ENCODE measurements at places on chromosomes 13 and 19. TPM values are rescaled to one million over a fixed set of nuclear protein-coding genes. Genes with fewer than 3 reads are reported as not detected.

- no peak overlapping the region for H3K4me3 ChIP-seq
- H3K27me3 ChIP-seq: no peaks in the 10 kb centered on the region
- H3K36me3 ChIP-seq: no peaks in the 10 kb centered on the region
- DNase-seq: no peak
- no peaks in the 10 kb centered on the region for H3K4me1 ChIP-seq
These were observed 789.8 kb downstream of the SLITRK6 start for GRCh38 chr13:85009447-85009846.

ZNF844 gene
- total RNA-seq: 1.5 TPM

DNA sequence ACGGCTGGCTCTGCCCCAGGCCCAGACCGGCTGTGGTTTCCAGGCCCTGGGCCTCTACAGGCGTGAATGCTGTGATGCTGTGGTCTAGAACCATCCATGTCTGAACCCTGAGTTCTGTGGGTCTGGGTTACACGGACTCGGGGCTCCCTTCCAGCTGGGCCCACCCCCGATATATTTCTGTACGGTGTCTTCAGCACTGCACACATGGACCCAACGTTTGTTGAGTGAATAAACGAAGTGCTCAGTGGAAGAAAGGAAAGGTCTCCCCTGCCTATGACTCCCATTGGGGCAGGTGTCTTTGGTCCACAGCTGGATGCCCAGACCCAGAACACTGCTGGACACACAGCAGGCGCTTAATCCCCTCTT lies 6.7 kb downstream of the TEKTIP1 start:
- H3K27ac ChIP-seq: no peak overlapping the region
- no peak overlapping the region for H3K4me3 ChIP-seq
- no peaks in the 10 kb centered on the region for H3K27me3 ChIP-seq

DNA sequence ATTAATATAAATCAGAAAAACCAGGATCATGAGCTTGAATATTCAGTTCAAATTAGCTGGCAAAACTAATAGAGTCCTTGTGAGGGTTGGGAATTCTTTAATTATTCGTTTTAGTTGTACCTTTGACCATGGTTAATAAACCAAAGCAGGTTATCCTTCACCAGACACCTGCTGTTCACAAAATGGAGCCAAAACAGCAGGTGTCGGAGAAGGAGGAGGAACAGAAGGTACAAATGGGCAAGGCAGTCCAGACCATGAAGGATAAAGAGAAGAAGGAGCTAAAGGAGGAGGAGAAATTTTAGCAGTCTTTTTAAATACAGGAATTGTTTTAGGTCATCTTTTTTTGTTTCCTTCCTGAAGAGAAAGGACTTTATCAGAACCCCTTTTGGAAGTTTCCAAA lies 106.1 kb downstream of the NHLRC3 start:
- H3K27me3 ChIP-seq: peaks cover 41% of the 10 kb centered on the region
- no peak for DNase-seq
- peaks cover 7% of the 10 kb centered on the region for H3K4me1 ChIP-seq
- no peak overlapping the region for H3K27ac ChIP-seq
- H3K36me3 ChIP-seq: no peaks in the 10 kb centered on the region
- H3K4me3 ChIP-seq: no peak overlapping the region

- H3K4me1 ChIP-seq: peaks cover 14% of the 10 kb centered on the region
- H3K36me3 ChIP-seq: peaks cover 4% of the 10 kb centered on the region
- H3K4me3 ChIP-seq: no peak overlapping the region
- DNase-seq: no peak
- peaks cover 11% of the 10 kb centered on the region for H3K27me3 ChIP-seq
These were observed 32.2 kb upstream of the USP12 start for GRCh38 chr13:27203854-27204253.

CEACAM21 gene
- 54.6 TPM for total RNA-seq

DNA sequence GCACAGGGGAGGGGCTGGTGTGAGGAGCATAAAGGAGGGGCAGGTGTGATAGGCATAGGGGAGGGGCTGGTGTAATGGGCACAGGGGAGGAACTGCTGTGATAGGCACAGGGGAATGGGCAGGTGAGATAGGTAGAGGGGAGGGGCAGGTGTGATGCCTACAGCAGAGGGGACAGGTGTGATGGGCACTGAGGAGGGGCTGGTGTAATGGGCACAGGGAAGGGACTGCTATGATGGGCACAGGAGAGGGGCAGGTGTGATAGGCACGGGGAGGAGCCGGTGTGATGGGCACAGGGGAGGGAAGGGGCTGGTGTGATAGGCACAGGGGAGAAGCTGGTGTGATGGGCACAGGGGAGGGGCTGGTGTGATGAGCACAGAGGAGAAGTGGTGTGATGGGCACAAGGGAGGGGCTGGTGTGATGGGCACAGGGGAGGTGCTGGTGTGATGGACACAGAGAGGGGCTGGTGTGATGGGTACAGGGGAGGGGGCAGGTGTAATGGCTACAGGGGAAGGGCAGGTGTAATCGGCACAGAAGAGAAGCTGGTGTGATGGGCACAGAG lies 39.5 kb upstream of the POP4 start:
- H3K4me1 ChIP-seq: peaks cover 7% of the 10 kb centered on the region
- H3K4me3 ChIP-seq: no peak overlapping the region
- no peaks in the 10 kb centered on the region for H3K36me3 ChIP-seq
- H3K27ac ChIP-seq: no peak overlapping the region
- H3K27me3 ChIP-seq: peaks cover 38% of the 10 kb centered on the region

FFAR1 gene
- total RNA-seq: not detected

- peaks cover 26% of the 10 kb centered on the region for H3K36me3 ChIP-seq
- no peak for DNase-seq
- H3K4me3 ChIP-seq: no peak overlapping the region
These were observed 53.6 kb downstream of the SMARCA4 start for GRCh38 chr19:11014403-11014911.

DNA sequence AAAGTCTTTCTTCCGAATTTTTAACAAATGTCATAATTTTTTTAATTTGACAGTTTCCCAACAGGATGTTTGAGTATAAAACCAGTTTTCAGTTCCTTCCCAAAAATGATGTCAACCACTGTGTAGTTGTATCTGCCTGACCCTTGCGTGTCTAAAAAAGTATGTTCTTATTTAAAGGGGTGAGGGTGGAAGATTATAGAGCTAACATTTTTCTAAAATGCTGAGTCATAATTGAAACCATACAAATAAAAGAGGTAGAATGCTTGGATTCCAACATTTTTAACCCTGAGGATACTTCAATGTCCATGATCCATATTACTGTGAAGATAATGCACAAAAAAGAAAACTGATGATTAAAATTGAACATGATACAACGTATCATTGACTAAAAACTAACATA lies 1388.8 kb downstream of the UQCRFS1 start:
- no peaks in the 10 kb centered on the region for H3K36me3 ChIP-seq
- no peak for DNase-seq
- no peaks in the 10 kb centered on the region for H3K4me1 ChIP-seq
- H3K27ac ChIP-seq: no peak overlapping the region
- no peak overlapping the region for H3K4me3 ChIP-seq
- H3K27me3 ChIP-seq: no peaks in the 10 kb centered on the region

HSH2D gene
- total RNA-seq: 199 TPM

KCNN4 gene
- 43.9 TPM for total RNA-seq

- DNase-seq: no peak
- H3K4me1 ChIP-seq: no peaks in the 10 kb centered on the region
- H3K27ac ChIP-seq: no peak overlapping the region
- no peaks in the 10 kb centered on the region for H3K27me3 ChIP-seq
- no peak overlapping the region for H3K4me3 ChIP-seq
These were observed 20.5 kb downstream of the EDNRB start for GRCh38 chr13:77898097-77898496.

GRCh38 chr13:64540468-64540867 lies 2689.7 kb downstream of the PCDH9 start:
- no peak overlapping the region for H3K4me3 ChIP-seq
- no peak for DNase-seq
- no peaks in the 10 kb centered on the region for H3K27me3 ChIP-seq
- H3K36me3 ChIP-seq: no peaks in the 10 kb centered on the region

- peaks cover 5% of the 10 kb centered on the region for H3K27me3 ChIP-seq
- H3K4me1 ChIP-seq: peaks cover 10% of the 10 kb centered on the region
- no peak overlapping the region for H3K27ac ChIP-seq
- peaks cover 2% of the 10 kb centered on the region for H3K36me3 ChIP-seq
- DNase-seq: no peak
These were observed 31.8 kb upstream of the HOMER3 start for GRCh38 chr19:18972851-18973250.

GRCh38 chr19:54806516-54806838 lies 3.1 kb downstream of the KIR2DL4 start:
- DNase-seq: no peak
- no peak overlapping the region for H3K4me3 ChIP-seq
- H3K27me3 ChIP-seq: peaks cover 5% of the 10 kb centered on the region
- no peak overlapping the region for H3K27ac ChIP-seq
- H3K4me1 ChIP-seq: peaks cover 6% of the 10 kb centered on the region

ZNF382 gene
- total RNA-seq: 12.4 TPM

DNA sequence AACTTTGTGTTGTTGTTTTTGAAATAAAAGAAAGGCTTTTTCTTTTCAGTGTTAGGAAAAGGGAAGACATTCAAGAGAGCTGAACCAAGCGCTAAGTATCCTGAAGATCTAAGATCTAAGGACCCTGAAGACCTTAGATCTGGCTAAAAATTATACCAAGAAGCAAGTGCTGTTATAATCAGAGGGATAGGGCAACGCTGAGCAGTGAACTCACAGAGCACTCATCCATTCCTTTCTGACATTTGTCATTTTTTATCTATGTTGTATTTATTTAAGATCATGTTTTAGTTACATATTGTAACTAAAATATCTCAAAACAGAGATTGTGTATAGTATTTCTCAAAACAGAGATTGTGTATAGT lies 60.5 kb upstream of the FAM216B start:
- peak overlapping the region; percentile 18 for H3K27ac ChIP-seq
- no peak overlapping the region for H3K4me3 ChIP-seq
- no peak for DNase-seq
- H3K4me1 ChIP-seq: peaks cover 11% of the 10 kb centered on the region
